ENCODE measurements at places on chromosomes 7 and 10.

DNA sequence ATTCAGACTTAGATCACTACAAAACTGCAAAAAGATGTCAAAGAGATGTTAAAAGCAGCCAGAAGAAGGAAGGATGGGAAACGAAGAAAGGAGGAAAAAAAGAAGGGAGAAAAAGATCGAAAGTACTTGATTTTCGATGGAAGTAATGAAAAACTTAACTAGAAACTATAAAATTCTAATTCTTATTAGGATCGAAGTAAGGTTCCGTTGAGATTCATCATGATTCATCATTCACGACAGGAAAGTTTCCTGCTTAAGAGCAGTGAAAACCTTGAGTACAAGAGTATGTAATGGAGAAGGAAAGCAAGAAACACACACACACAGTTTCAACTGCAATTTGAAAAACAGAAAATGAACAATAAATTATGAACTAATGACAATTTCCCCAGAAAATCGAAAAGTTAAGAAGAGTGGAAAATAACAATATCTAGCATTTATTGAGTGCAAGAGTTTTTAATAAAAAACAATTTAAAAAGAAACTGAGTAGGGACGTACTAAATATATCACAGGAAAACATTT, 1.1 kb upstream of the ING3 start:
- DNase-seq: no peak

DNA sequence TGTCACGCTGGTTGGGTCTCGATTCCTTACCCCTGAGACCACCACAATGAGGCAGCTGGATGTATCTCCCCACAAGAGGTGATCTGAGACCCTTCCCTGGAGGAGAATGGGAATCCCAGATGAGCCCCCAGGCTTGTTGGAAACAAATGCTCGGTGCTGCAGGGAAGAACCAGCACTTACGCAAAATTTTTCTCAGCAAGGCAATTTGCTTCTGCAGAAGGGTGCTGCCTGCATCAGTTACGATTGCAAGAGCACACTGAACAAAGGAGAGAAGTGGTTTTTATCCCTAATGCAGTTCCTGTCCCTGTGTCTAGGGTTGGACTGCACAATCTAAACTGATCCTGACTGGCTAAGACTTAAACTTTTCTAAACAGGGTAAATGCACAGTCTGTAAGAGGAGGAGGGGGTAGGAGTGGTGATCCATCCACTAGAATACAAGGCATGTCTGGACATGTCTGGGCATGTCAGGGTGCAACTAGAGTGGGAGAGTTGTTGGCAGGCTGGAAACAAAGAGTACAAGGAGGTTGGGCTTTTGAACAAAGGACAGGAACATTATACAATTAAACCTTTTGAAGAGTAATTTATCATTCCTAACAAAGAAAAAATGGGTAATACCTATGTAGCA, 114.9 kb upstream of the FAM3C start:
- no peak for DNase-seq

GRCh38 chr7:115634633-115635032, 395.9 kb downstream of the TFEC start:
- DNase-seq: no peak

DNA sequence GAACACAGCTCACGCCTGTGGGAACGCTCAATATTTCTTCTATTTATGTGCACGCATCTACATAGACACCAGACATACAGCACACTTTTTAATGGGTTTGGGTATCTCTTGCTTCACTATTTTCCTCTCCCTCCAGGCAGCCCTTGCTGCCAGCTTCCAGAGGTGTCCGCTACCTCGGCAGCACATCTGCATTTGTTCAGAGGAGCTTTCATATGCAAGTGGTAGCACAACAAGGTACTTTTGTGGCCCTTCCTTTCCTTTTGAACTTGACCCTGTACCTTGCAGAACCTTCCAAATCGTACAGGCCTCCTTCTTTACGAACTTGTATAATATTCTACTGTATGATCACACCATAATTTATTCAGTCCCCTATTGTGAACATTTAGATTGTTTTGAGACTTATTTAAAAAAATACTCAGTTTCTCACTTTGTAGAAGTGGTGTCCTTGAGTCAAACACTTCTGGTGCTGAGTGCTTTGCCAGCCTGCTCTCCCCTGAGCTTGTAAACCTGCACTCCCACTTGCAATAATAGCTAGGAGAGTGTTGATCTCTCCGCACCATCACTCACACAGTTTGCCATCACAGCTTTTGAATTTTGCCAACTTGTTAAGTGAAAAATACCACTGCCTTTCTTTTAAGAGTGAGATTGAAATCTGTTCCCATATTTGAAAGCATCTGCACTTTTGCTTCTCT, 106.0 kb upstream of the ZNF32 start:
- DNase-seq: no peak

- no peak for DNase-seq
Observed at GRCh38 chr10:992871-993270, 4.6 kb downstream of the GTPBP4 start.

Data from activated CD4-positive, alpha-beta T cell treated with anti-CD3 and anti-CD28 coated beads, Interleukin-10, Interleukin-2, amounts not matched to agents 100 ng/mL and 50 ng/mL, durations not matched to agents 16 hours and 8 hours (primary cell).